ENCODE measurements at places on chromosomes 2 and 18. TPM values are rescaled to one million over a fixed set of nuclear protein-coding genes. Genes with fewer than 3 reads are reported as not detected.

Gene CCDC68
- 5.8 TPM for total RNA-seq

Gene LTBP1
- 34.8 TPM for total RNA-seq

Gene PLGLB1
- total RNA-seq = 0.66 TPM

Gene ZNF385B
- not detected for total RNA-seq

Gene QPCT
- 22.8 TPM for total RNA-seq

Gene RIT2
- total RNA-seq = not detected

Gene PID1
- 4.3 TPM for total RNA-seq

Gene TNFAIP6
- 0.60 TPM for total RNA-seq

Gene LAMA1
- 0.13 TPM for total RNA-seq

Gene CYBRD1
- 34.9 TPM for total RNA-seq

Gene CYS1
- total RNA-seq = 1.3 TPM

Gene CTAGE1
- total RNA-seq = not detected

Gene EVX2
- total RNA-seq = not detected

Gene INPP5D
- 0.70 TPM for total RNA-seq

Gene AMER3
- not detected for total RNA-seq

Gene ERICH2
- not detected for total RNA-seq

Gene DOK6
- total RNA-seq = not detected

Gene TDRD15
- total RNA-seq = not detected

Gene TMEM163
- total RNA-seq = 0.06 TPM

Gene GCKR
- total RNA-seq = 0.13 TPM

Gene CFAP65
- 0.22 TPM for total RNA-seq

Gene UBXN4
- total RNA-seq = 33.0 TPM

Gene HMSD
- total RNA-seq = 0.03 TPM

Gene IFT172
- total RNA-seq = 7.7 TPM

Gene UPP2
- not detected for total RNA-seq

Gene DUSP19
- total RNA-seq = 1.0 TPM

Gene NPHP1
- 8.2 TPM for total RNA-seq

Gene CXCR1
- not detected for total RNA-seq

Gene HOXD12
- total RNA-seq = not detected

Gene POU3F3
- total RNA-seq = 0.02 TPM

Gene CGREF1
- total RNA-seq = 8.1 TPM

Gene SP100
- 26.0 TPM for total RNA-seq

Gene GPC1
- 245 TPM for total RNA-seq

Gene LYPD1
- total RNA-seq = 16.2 TPM

Gene ST8SIA5
- total RNA-seq = not detected

Gene CD207
- 0.07 TPM for total RNA-seq

Gene TUBA4B
- total RNA-seq = 0.16 TPM

Gene SLC9A4
- total RNA-seq = not detected

Gene SKA1
- total RNA-seq = 12.6 TPM

Gene UNC50
- total RNA-seq = 45.7 TPM

Gene GREB1
- total RNA-seq = 3.9 TPM

Gene LYG2
- not detected for total RNA-seq

Gene UNC80
- 0.02 TPM for total RNA-seq

Gene CBLN2
- total RNA-seq = 0.12 TPM

Gene DNAH7
- 1.0 TPM for total RNA-seq

Gene SERPINB5
- 0.30 TPM for total RNA-seq

Gene ANKRD30B
- total RNA-seq = not detected

Gene DOK1
- total RNA-seq = 4.8 TPM

Gene CPLX4
- total RNA-seq = not detected

Gene UGT1A3
- not detected for total RNA-seq

Gene SGPP2
- total RNA-seq = 0.77 TPM

All from A549 treated with dexamethasone at 1 μM for 4 hours (cell line).